ENCODE measurements at places on chromosomes 12 and 14.

GRCh38 chr12:87320724-87321123 is 708.5 kb downstream of the C12orf50 start:
- no peak for DNase-seq

- DNase-seq, result no peak
These were observed 2.6 kb downstream of the TMEM132D start for GRCh38 chr12:129901254-129901653.

DNA sequence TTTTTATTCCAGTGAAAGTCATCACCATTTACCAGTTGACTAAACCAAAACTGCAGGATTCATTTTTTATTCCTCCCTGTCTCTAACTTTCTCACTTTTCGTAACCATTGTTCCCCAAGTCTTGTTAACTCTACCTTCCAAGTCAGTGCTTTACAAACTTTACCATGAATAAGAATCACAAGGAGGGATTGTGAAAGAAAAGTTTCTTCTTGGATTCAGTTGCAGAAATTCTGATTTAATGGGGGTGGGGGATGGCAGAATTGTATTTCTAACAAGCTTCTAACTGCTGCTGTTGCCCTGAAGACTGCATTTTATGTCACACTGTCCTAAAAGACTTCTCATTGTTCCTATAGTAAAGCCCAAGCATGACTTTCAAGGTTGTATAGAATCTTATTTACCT is 5.0 kb upstream of the RAB21 start:
- DNase-seq, result no peak

DNA sequence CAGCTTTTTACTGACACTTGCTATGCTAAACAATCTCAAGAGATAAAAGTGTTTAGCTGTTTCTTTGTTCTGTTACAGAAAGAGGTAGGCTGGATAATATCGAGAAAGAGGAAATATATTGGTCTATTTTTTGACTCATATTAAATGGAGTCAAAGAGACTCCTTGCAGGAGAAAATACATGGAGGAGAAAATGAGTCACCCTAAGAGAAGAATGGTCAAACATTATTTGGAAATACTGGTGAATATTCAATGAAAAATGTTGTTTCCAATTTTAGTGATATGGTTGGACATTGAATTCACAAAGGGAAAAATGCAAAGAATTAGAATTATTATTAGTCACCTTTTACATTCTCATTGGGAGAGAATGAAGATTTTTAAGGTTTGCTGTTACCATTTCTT is 3.2 kb downstream of the KCNJ8 start:
- DNase-seq, result no peak

GRCh38 chr12:50936821-50937530 is 15.4 kb upstream of the HIGD1C start:
- no peak for DNase-seq

DNA sequence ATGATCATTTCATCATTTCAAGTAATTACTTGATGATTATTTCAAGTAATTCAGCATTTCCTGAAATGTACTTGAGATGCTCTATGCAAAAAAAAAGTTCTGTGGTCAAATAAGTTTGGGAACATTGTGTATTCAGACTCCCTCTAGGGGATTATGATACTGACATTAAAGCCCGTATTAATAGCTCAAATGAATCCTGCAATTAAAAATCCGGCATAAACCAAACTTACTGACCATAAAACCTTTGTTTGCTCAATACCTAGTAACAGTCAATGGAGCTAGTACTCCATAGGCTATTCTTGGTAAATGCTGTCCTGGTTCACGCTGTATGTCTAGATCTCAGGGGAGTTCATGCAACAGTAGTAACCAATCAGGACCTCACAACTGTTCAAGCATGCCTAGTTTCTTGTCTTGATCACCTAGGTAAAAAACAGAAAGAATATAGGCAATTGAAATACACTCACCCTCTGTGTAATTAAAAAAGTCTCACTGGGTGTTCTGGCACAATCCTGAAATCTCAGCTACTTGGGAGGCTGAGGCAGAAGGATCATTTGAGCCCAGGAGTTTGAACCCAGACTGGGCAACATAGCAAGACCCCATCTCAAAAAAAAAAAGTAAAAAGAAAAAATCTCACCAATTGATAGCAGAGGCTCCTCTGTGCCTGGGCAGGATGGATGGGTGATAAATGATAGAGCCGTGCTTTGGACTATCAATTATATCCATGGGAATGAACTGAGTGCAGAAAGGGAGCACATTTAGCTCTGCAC is 14.1 kb downstream of the ALDH1L2 start:
- no peak for DNase-seq

DNA sequence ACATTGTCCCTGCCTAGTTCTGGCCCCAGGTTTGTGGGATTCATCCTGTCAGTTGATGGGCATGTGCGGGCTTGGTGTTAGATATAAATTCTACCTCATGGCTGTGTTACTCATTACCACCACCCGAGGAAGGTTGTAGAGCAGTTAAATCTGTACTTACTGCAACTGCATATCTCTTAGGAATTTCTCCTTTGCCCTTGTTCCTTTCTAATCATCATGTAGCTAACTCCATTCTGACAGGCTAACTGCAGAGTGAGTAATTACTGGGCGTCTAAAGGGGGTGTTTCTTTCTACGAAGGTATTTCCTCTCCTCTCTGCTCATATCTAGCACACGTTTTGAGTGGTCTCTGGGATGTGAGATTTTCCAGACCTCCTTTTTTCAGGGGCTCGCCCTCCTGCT is 1076.7 kb downstream of the TMTC2 start:
- no peak for DNase-seq

DNA sequence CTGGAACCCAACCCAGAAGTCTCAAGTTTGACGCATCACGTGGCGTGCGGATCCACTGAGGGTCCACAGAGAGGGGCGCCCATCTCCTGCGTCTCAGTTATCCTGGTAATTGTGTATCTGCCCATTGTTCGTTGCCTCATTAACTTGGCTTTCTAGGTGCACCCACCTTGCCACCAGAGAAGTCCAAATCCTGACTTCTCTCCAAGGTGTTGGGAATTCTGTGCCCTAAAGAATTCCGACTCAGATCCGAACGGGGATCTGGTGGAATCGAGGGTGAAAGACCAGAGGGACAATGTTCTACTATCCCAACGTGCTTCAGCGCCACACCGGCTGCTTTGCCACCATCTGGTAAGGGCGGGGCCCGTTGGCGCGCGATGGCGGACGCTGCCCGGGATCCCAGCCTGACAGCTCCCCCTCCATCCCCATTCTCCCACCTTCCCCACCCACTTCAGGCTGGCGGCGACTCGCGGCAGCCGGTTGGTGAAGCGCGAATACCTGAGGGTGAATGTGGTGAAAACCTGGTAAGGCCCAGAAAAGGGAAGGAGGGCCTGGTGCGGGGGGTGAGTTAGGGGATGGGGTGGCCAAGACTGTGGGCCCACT is 481 bp downstream of the REC8 start:
- DNase-seq, result no peak
